ENCODE measurements at places on chromosomes 2 and 18. TPM values are rescaled to one million over a fixed set of nuclear protein-coding genes. Genes with fewer than 3 reads are reported as not detected.

EGR4 gene
- total RNA-seq = not detected

PCARE gene
- not detected for total RNA-seq

DNA sequence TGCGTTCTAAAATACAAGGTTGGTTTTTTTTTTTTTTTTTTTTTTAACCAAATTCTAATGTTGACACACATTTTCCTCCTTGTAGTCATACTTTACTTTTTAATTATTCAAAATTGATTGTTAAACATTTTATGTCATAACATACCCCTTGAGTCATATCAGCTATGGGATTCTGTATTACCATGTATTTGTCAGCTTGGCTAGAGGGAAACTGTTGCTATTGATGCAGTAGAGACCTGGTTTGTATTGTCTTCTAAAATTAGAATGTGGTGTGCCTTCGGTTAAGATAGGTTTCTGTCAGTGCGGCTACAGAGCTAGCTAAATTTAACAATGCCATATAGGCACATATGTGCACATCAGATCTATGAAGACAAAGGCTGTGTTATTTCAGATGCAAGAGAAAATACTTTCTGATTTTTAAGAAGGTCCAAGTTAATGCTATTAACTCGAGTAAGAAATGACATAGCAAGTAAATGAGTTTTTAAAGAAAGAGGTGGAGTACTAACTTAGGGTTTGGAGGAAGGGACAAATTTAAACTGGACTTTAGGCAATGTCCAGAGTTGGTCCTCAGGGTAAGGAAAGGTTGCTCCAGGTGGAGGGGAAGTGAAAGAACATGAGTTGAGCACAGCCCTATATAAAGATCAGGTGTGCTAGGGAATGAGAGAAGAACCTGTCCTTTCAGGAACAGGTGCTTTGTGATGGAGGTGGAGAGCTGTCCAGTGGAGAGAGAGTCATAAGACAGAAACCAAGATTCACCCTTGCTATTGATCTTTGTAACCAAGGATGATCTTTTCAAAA lies 152.3 kb downstream of the PRPF40A start:
- DNase-seq = no peak

- DNase-seq = peak; percentile 24
These were observed 274.3 kb upstream of the NRP2 start for GRCh38 chr2:205407984-205408383.

DNA sequence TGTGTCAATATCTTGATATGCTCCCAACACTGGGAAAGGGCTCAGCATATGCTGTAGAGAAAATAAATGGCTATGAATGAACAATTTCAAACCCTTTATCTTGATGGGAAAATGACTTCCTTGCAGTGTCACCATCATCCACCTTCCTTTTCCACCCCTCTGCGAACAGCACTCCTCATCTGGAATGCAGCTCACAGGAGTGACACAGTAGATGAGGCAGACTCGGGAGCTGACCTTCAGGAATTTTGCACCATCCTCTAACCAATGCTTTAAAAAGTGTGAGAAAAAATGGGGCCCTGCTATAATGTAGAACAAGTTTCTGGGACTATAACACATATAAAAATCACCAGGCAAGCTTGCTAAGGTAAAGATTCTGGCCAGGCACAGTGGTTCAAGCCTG lies 41.3 kb upstream of the YPEL5 start:
- DNase-seq = no peak

Data from dermis blood vessel endothelial cell (primary cell).